Mesothelial cell of epicardium (in vitro differentiated cells): ENCODE measurements at places on chromosomes 2 and 18.

- no peaks in the 10 kb centered on the region for H3K27me3 ChIP-seq
- H3K4me3 ChIP-seq = no peak overlapping the region
- no peak overlapping the region for H3K27ac ChIP-seq
- H3K36me3 ChIP-seq = no peaks in the 10 kb centered on the region
- no peaks in the 10 kb centered on the region for H3K4me1 ChIP-seq
Observed at GRCh38 chr2:187177253-187177652, 270.8 kb downstream of the CALCRL start.

- no peak for DNase-seq
- H3K36me3 ChIP-seq = no peaks in the 10 kb centered on the region
- no peak overlapping the region for H3K27ac ChIP-seq
- peaks cover 40% of the 10 kb centered on the region for H3K27me3 ChIP-seq
- H3K4me1 ChIP-seq = peaks cover 11% of the 10 kb centered on the region
- H3K4me3 ChIP-seq = no peak overlapping the region
Observed at GRCh38 chr2:98379311-98380202, 33.3 kb downstream of the CNGA3 start.

- peaks cover 8% of the 10 kb centered on the region for H3K36me3 ChIP-seq
- peak overlapping the region; percentile 81 for H3K27ac ChIP-seq
- no peaks in the 10 kb centered on the region for H3K27me3 ChIP-seq
- no peak overlapping the region for H3K4me3 ChIP-seq
- peaks cover 6% of the 10 kb centered on the region for H3K4me1 ChIP-seq
Observed at GRCh38 chr2:69667805-69668382, 24.4 kb upstream of the AAK1 start.

DNA sequence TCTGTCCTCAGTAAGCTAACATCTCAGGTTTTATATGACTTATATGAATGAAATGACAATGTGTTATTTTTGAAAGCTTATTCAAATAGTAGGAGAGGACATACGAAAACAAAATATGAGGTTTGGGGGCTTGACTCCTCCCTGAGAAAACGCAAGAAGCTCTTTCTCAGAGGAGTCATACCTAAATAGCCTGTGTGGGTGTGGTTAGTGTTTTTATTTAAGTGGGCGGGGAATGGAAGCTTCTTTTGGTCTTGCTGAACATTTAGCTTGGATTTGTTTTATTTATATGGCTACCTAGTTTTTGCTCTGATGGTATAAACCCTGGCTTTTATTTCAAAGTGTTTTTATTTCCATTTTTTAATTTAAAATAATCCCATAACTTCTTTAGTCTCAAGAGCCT is 72.1 kb upstream of the DSG1 start:
- H3K27me3 ChIP-seq = no peaks in the 10 kb centered on the region
- H3K36me3 ChIP-seq = no peaks in the 10 kb centered on the region
- H3K4me1 ChIP-seq = peaks cover 84% of the 10 kb centered on the region
- no peak for DNase-seq
- no peak overlapping the region for H3K4me3 ChIP-seq
- H3K27ac ChIP-seq = peak overlapping the region; percentile 95

DNA sequence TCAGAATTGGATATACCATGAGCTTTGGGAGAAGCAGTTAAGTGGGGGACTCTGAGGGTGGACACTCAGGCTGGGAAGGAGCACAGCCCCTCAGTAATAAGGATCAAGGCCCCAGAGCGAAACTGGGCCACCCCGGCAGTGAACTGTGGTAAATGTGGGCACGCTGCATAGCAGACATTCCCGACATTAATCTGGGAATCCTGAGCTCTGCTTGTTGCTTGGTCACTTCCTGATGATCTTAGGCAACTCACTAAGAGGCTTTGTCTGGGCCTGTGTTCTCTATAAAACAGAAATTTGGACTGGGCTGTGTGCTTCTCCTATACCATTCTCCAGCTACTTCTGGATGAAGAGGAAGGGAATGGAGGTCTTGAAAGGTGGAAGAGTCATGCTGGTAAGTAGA is 4.8 kb downstream of the TGFBRAP1 start:
- peak overlapping the region; percentile 95 for H3K27ac ChIP-seq
- no peaks in the 10 kb centered on the region for H3K27me3 ChIP-seq
- H3K4me1 ChIP-seq = peaks cover 46% of the 10 kb centered on the region
- no peaks in the 10 kb centered on the region for H3K36me3 ChIP-seq

- no peak for DNase-seq
- H3K4me3 ChIP-seq = no peak overlapping the region
- no peaks in the 10 kb centered on the region for H3K27me3 ChIP-seq
- H3K4me1 ChIP-seq = peaks cover 3% of the 10 kb centered on the region
- peaks cover 4% of the 10 kb centered on the region for H3K36me3 ChIP-seq
Observed at GRCh38 chr2:3293221-3293620, 84.4 kb downstream of the EIPR1 start.

- H3K4me3 ChIP-seq = no peak overlapping the region
- DNase-seq = no peak
- H3K27me3 ChIP-seq = peaks cover 9% of the 10 kb centered on the region
- H3K4me1 ChIP-seq = peaks cover 16% of the 10 kb centered on the region
Observed at GRCh38 chr18:63579616-63580015, 7.5 kb upstream of the SERPINB13 start.

GRCh38 chr2:112618383-112618782 is 27.4 kb upstream of the SLC20A1 start:
- H3K36me3 ChIP-seq = no peaks in the 10 kb centered on the region
- no peak for DNase-seq
- no peak overlapping the region for H3K4me3 ChIP-seq
- peaks cover 3% of the 10 kb centered on the region for H3K4me1 ChIP-seq

DNA sequence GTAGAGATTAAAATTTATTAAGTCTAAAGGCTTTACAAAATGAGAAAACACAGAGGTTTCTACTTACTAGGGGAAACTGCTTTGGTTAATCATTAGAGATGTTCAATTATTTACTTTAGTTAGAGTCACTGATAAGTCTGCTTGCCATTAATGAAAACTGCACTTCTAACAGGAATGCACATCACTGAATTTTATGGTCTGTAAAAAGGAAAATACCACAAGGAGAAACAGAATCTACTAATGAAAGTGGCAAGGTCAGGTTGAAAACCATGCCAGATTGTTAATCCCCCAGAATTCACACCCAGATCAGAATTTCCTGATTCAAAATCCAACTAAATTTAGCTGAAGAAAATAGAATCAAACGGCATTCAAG is 90.5 kb upstream of the GRB14 start:
- peaks cover 11% of the 10 kb centered on the region for H3K36me3 ChIP-seq
- peak overlapping the region; percentile 69 for H3K27ac ChIP-seq
- H3K4me1 ChIP-seq = peaks cover 30% of the 10 kb centered on the region
- no peaks in the 10 kb centered on the region for H3K27me3 ChIP-seq
- H3K4me3 ChIP-seq = no peak overlapping the region
